ENCODE measurements at places on chromosomes 7 and 10. TPM values are rescaled to one million over a fixed set of nuclear protein-coding genes. Genes with fewer than 3 reads are reported as not detected.

FAM25G gene
- not detected for total RNA-seq

DNA sequence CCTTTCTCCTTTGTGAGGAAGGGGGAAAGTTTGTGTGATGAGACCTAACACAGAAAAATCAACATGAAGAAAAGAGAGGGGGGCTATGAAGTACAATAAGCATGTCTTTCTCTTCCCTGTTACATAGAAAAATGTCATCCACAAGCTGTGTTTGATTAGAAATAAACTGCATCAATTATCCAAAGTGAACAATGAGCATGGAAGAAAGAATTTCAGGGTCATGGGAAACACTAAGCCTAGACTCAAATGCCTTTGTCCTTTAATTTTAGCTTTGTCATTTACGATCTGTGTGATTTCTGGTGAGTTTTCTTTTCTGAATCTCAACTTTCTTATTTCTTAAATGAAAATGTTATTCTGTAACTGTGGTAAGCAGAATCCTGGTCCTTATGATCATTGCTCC lies 121.0 kb downstream of the GNAI1 start:
- DNase-seq = no peak

GDI2 gene
- 140 TPM for total RNA-seq

OR6B1 gene
- not detected for total RNA-seq

DNA sequence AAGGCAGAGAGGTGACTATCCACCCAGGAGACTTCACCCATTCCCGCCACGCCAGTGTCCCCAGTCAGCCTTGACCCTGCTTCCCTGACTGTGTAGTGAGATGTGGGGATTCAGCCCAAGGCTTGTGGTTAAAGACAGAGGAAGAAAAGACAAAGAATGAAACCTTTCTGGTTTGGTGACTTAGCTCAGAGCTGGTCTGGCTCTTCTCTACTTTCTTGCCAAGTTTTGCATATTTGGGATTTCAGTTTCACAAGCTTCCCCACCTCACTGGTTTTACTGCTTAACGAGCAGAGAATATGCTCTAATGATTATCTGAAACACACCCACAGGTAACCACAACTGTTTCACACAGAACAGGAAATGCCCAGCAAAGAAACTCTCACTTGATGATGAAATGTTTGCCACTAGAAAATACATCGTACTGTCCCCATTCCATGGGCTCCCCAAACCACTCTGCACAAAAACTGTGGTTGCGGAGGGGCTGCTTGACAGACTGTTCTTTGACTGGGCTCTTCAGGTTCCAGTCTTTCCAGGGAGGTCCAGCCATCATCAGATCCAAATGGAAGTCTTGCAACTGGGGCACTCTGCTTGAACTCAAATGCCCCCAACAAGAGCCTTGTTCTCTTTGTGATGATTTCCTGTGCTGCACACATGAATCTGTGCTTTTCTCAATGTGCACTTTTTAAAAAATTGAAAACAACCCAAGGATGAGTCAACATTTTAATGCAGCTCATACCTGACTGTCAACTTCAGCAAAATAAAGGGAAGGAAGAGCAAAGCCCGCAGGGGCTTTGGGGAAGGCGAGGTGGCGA lies 95.5 kb downstream of the CTBP2 start:
- DNase-seq = no peak

DNA sequence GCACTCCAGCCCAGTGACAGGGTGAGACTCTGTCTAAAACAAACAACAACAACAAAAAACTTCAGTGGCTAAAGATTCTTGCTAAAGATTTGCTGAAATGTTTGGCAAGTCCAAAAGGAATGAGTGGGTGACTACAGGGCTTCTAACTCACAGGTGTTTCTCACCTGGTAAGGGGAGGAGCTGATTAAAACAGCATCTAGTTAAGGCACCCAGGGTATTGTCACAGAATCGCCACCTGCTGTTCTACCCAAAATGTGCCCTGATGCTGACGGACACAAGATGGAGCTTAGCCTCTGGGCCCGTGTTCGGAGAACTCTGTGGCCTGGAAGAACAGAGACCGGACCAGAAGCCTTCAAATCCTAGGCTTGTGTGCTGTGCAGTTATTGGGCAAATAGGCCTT lies 336.0 kb upstream of the GALNT17 start:
- no peak for DNase-seq

DNA sequence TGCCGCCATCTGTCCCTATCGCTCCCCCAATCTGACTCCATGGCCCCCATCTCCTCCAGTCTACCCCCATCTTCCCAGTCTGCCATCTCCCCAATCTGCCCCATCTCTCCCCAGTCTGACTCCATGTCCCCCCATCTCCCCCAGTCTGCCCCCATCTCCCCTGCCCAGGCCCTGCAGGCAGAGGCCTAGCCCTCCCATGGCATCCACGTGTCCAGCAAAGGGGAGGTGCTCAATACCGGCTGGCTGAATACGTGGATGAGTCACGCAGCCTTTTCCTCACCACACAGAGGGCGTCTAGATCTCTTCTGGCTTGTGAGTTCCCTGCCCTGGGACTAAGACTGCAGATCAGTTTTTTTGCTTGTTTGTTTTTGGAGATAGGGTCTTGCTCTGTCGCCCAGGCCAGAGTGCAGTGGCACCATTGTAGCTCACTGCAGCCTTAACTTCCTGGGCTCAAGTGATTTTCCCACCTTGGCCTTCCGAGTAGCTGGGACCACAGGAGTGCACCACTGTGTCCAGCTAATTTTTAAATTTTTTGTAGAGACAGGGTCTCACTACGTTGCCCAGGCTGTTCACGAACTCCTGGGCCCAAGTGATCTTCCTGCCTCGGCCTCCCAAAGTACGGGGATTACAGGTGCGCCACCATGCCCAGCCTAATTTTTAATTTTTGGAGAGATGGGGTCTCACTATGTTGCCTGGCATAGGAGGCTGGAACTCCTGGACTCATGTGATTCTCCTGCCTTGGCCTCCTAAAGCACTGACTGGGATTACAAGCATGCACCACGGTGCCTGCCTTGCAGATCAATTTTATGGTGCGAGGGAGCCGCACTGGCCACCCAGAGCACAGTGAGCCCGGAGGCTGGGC lies 15.3 kb upstream of the GPR146 start:
- DNase-seq = peak; percentile 91

IFIT1B gene
- total RNA-seq = 6.3 TPM

DNA sequence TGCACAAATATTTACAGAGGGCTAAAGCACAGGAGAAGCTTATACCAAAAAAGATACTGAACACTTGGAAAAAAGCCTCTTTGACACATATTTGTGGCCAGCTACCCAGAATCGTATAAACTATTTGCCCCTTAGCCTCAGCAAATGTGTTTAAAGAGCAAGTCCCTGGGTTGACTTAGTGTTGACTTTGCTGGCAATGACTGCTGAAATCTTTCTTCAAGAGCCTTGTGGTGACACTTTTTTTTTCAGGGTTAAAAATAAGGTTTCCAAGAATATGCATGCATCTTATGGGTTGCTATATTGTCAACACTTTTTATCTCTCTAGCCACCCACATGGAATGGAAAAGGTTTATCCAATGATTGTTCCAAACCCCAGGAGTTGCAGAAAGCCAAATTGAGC lies 14.9 kb upstream of the PLEKHS1 start:
- no peak for DNase-seq

AKR1D1 gene
- not detected for total RNA-seq

- no peak for DNase-seq
These were observed 85.9 kb downstream of the FRMD4A start for GRCh38 chr10:14244801-14245211.

DENND2A gene
- 37.6 TPM for total RNA-seq

DNA sequence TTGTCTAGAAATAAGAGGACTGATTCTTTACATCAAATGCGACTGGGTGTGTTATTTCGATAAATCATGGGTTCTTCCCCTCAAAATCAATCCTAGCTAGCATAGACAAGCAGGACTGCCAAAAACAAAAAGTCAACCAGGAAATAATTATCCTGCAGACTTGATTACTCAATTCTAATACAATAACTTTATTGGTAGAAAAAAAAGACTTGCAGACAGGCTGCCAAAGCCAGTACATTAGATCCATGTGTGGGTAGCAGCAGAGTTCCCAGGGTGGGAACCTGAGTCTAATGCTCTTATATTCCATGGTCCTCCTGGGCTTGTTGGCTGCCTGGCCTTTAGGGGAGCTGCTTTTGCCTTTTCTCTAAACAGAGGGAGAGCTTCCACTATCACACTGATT lies 7.8 kb downstream of the AFAP1L2 start:
- DNase-seq = no peak

DNA sequence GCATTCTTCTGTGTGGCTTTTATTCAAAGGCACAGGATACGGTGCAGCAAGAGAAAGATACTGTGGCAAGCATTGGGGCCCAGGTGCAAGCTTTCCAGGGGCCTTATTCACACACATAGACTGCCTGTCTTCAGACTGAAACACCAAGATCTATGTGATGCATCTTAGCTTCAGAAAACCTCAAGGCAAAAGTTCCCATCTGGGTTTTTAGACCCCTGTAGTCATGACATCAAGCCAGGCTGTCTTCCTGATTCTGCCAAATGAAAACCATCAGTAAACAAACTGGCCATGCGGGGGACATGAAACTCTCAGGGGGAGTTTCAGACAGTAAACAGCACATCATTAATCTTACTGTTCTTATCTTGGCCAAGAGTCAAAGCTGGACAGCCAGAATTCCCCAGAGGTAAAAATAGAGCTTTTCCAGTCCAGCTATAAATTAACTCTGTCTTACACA lies 9.8 kb downstream of the AGBL3 start:
- DNase-seq = no peak

DNA sequence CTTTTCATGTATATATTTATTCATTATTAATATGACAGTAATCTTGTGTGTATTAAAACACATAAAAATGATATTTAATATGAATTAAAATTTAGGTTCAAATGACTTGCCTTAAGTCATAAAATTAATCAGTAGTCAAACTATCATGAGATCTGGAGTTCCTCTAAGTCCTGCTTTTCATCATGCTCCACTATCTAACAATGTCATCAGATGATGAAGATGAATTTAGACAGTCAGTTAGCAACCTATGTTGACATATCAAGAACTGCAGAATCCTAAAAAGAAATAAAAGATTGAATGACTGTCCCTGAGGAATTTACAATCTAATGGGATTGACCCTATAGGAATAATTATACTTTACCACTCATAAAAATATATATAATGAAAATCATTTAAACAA lies 7.1 kb downstream of the CABCOCO1 start:
- no peak for DNase-seq

DNA sequence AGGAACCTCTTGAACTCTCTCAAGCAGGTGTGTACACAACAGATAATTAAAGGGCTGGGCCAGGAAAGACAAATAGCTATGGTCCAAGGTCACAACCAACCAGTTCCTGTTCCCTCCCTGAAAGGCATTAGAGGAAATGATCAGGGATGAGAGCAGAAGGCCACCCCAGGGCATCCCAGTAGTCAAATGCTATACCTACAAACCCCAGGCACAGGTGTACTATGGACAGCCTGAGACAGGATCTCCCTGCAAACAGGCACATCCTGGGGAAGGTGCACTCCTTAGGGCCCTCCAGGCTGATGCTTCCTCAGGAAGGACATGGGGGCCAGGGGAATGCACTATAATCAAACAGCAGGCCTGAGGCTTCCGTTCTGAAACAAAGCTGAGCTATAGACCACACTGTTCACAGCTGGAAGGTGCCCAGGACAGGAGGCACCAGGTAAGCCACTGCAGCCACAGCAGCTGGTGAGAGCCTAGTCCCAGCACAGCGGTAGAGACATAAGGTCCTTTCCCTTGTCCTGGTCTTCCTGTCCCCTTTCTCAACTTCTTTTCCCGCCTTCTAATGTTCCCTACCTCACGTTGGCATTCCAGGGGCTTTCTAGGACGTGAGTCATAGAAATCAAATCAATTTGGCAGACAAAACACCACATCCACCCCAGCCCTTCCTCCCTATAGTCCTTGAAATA lies 13.3 kb downstream of the PARP12 start:
- DNase-seq = no peak

DNA sequence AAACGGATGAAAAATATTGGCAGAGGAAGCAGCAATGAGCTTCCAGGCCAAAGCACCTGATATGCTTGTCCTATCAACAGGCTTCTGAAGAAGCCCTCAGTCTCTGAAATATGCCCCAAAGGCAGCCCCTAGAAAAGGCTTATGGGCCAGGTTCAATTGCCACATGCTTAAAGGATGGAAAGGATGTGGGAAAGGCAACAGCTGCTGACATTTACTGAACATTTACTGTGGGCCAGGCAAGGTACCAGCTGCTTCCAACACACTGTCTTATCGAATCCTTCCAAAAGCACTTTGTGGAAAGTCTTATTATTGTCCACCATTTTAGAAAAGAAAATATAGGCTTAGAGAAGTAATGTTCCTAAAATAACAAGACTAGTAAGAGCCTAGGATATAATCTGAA lies 56.5 kb downstream of the DOCK4 start:
- no peak for DNase-seq

DNA sequence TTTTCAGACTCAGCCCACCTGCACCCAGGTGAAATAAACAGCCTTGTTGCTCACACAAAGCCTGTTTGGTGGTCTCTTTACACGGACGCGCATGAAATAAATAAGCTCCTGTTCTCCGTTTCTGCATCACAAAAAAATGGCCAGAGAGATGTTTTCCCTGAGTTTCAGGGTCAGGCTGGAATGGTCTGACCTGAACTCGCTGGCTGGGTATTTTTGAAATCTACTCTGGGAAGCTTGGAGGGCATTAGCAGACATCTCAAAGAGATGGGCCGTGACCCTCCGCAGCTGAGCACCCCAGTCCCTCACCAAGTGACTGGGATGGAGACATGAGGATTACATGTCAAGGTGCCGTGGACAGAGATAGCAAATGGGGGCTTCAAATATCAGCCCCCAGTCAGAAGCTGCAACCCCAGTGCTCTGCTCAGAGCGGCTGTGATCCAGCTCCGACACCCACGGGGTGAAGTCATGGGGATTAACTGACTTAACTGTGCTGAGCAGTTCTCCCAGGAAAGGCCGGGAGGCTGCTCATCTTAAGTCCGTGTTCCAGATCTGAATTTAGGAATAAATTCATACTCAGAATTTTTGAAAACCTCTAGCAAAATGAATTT lies 22.3 kb downstream of the CALML5 start:
- peak; percentile 26 for DNase-seq

GRCh38 chr10:99993701-99994689 lies 15.8 kb downstream of the DNMBP start:
- DNase-seq = peak; percentile 73

DNA sequence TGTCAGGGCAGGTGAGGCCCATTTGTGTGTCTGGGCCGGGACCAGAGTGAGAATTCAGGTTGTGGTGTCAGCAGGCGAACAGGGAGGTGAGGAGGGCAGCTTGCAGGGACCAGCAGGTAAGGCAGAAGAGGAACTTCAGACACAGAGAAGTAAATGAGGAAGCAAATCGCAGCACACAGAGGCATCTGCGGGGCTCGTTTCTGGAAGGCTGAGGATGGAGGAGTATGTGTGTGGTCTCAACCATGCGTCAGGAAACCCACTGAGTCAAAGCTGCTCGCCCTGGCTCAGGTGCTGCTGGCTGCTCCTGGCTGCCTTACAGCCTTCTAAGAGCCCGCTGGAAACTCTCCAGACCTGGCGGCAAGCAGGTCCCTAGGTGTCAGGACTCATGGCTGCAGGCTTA lies 26.9 kb upstream of the PITRM1 start:
- DNase-seq = no peak

- DNase-seq = no peak
These were observed 12.7 kb downstream of the IKZF1 start for GRCh38 chr7:50317221-50317678.
